RPMI8226 (cell line): ENCODE measurements at places on chromosomes 16 and 17.

DNA sequence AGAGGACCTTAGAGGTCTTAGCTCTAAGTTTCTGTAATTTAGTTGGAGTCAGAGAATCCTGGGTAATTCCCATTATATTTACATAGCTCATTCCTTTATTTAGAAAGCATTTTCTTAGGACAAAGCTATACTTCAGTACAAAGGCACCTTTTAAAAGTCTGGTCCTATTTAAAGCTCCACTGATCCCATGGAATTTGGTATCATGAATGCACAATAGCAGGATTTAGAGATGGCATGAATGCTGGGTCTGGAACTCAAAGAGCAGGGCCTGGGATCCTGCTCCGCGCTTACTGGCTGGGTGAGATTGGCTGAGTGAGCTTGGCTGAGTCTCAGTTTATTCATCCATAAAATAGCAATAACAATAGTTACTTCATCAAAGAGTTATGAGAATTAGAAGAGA, 4.8 kb downstream of the KRT23 start:
- DNase-seq: no peak

DNA sequence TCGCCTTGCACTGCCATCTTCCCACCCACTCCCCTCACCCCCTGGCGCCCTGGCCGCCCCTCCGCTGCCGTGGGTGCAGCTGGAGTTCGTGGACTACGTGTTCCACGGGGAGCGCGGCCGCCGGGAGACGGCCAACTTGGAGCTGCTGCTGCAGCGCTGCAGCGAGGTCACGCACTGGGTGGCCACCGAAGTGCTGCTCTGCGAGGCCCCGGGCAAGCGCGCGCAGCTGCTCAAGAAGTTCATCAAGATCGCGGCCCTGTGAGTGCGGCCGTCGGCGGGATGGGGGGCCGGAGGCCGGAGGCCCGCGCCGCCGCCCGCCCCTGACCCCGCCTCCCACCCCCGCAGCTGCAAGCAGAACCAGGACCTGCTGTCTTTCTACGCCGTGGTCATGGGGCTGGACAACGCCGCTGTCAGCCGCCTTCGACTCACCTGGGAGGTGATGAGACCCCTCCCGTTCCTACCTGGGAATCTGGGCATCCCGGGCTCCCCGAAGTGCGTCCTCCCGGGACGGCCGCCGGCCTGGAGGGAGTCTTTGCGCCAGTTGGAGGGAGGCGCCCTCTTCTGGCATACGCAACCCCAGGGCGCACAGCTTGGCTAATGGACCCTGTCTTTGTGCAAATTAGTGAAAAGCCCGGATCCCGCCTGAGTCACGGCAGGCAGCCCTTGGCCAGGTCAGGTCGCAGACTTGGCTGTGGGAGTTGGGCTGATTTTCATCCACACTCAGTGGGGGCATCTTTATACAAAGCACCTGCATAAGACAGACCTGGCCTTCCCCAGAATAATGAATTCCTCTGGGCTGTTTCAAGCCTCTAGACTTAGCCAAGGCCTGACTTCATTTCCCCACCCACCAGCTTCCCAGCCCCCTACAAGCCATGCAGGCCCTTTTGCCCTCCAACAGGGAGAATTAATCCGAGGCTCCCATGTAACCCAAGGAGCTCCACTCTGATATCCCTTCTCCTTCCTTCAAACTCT, 14.3 kb downstream of the RAPGEFL1 start:
- peak; percentile 75 for DNase-seq

GRCh38 chr17:50532452-50533024, at the start of gene EPN3:
Gene EPN3 (plus strand): TSS chr17:50532735. CDS start chr17:50536557, 3,822 bp downstream.
- DNase-seq: no peak

DNA sequence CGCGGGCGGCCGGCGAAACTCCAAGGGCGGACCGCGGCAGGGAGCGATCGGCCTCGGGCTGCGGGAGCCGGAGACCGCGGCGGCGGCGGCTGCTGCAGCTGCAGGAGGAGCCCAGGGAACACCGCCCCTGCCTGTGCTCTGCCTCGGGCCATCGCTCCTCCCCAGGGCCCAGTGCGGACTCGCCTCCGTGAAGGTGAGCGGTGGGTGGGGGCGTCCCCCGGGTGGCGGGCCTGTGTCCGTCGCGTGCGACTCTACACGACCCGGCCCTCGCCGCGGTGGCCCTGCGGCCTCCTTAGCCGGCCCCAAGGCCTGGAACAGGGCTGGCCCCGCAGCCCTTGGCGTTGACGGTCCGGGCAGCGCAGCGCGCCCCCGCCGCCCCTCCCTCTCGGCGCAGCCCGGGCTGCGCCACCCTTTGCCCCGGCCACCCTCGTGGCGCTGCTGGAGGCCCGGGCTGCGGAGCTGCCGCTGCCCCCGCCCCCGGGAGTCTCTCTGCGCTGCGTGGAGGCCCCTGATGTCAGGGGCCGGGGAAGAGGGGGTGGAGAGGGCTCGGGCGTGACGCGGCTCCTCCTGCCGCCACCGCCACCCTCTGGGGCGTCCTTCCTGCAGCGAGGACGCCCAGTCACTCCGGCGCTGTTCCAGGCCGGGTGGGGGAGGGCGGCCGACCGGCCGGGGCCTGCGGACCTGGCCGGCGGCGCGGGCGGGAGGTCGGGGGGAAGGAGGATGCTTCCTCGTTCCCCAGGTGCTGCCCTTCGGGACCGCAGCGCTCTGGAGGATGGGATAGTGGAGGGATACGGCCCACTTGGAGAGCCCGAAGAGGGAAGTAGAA, 485 bp downstream of the DYNLL2 start:
- DNase-seq: peak; percentile 73

DNA sequence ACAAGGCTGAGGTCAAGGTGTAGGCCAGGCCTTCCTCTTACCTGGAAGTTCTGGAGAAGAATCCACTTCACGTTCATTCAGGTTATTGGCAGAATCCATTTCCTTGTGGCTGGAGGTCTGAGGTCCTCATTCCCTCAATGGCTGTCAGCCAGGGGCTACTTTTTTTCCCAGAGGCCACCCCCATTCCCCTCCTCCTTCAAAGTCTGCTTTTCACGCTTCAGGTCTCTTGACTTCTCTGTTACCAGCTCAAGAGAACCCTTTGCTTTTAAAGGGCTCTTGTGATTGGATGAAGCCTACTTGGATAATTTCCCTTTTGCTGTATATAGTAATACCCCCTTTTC, 55.1 kb upstream of the LGALS9 start:
- no peak for DNase-seq

GRCh38 chr17:81703747-81704654, 834 bp downstream of the MRPL12 start:
- DNase-seq: no peak

- DNase-seq: no peak
Observed at GRCh38 chr17:29710520-29710884, 87.8 kb upstream of the CORO6 start.

- DNase-seq: peak; percentile 66
Observed at GRCh38 chr17:82497483-82498405, 21.8 kb upstream of the FOXK2 start.

DNA sequence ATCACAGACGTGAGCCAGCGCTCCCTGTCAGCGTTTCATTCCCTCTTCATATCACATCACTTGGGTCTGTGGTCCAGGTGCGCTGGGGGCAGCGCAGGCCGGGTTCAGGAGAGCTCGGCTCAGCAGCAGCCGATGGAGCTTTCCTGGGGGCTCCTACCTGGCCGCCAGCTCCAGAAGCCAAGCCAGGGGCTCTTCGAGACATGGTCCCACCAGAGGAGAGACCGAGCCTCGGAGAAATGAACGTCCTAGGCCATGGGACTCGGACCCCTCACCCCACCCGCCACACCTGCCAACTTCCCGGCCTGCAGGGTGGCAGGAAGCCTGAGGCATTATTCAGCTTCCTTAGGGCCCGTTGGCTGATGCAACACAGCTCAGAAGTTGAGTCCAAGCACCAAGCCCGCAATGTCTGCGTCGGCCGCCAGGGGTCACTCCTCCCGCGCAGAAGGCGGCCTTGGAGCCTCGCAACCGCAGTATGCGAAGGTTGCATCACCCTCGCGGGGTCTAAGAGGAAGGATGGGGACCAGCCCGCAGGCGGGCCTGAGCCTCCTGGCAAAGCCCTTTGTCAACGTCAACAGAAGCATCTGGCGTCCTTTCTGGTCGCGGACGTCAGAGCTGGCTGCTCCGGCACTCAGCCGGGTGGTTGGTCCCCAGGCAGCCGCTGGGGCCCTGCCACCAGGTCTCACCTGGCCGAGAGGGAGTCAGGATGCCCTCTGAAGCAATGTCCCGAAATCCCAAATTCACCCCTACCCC, 13.2 kb upstream of the KLHDC4 start:
- peak; percentile 92 for DNase-seq

GRCh38 chr16:82626791-82627261, at the start of gene CDH13:
Gene CDH13 (plus strand): TSS chr16:82626969.
- DNase-seq: no peak

GRCh38 chr16:57959121-57959520, 11.8 kb downstream of the CNGB1 start:
- peak; percentile 67 for DNase-seq

GRCh38 chr16:23059433-23059832, 89.8 kb downstream of the USP31 start:
- DNase-seq: no peak
